ENCODE measurements at places on chromosomes 5 and 9.

DNA sequence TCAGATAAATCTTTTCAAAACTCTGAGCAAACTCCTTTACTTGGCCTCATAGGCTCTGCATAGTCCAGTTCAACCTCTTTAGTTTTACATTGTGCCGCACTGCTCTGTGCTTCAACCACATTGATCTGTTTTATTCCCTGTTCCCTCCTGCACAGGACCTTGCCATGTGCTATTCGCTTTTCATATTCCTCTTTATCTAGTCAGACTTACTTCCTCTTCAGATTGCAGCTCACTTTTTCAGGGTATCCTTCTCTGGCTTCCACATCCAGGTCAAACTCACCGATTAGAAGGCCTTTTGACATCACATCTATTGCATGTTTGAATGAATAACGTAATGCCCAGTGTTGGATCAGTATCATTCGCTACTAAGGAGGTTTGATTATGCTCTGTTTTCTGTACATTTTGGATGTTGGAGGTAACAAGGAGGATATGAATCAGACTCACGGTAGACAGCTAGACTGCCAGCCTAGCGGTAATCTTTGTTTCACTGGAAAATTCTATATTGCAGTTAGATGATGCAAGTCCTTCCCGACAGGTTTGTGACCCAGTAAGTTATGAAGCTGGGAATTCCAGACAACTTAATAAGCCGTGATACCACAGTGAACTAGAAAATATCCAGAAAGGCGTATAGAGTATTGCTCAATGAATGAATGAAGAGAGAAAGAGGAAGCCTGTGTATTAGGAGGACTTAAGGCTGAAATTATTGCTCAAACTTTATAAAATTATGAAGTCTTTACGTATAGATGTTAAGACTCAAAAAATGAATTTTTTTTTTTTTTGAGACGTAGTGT lies 65.7 kb downstream of the IQGAP2 start:
- no peak for DNase-seq

- no peak for DNase-seq
Observed at GRCh38 chr5:158751961-158752655, 347.6 kb downstream of the EBF1 start.

DNA sequence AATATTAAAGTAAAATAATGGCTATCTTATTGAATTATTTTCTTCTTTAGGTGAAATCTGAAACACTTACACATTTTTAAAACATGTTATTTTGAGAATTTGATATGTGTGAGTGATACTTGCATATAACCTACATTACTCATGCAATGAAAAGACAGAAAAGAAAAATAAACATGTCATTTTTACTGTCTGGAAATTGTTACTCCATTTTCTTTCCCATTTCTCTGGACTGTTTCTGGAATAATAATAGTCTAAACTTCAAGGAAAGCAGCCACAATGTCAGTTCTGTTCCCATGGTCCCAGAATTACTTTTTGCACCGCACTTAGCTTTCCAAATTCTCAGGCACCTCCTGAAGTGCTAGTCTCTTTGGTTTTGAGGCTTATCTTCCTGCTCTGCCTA lies 145.5 kb downstream of the PRR16 start:
- DNase-seq = no peak

DNA sequence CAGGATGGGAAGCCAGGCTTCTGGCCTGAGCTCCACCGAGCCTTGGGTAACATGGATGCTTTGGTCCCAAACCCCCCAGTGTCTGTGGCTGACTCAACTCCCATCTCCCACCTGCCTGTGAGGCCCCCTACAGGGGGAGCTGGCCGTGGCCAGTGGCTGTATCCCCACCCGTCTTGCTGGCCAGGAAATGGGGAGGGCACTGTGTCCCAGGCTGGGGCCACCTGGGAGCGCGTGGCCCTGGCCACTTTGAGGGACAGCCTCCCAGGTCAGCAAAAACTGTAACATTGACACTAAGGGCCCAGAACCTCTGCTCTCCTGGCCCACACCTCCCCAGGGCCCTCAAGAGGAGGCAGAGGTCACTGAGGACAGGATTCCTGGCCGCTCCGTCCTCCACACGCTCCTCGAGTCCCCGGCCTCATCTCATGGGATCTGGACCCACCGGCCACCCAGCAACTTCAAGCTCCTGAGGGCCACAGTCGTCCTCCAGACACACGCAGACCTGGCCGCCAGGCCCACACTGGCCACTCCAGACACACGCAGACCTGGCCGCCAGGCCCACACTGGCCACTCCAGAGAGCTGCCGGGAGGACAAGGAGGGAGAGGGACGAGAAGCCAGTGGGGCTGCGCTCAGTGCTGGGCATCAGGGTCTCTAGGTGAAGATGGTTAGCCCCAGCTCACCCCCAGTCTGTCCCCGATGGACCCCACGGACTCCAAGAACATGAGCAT lies 44.2 kb downstream of the DBH start:
- no peak for DNase-seq

- no peak for DNase-seq
Observed at GRCh38 chr5:93578813-93579691, 2.0 kb downstream of the NR2F1-AS1 start.

DNA sequence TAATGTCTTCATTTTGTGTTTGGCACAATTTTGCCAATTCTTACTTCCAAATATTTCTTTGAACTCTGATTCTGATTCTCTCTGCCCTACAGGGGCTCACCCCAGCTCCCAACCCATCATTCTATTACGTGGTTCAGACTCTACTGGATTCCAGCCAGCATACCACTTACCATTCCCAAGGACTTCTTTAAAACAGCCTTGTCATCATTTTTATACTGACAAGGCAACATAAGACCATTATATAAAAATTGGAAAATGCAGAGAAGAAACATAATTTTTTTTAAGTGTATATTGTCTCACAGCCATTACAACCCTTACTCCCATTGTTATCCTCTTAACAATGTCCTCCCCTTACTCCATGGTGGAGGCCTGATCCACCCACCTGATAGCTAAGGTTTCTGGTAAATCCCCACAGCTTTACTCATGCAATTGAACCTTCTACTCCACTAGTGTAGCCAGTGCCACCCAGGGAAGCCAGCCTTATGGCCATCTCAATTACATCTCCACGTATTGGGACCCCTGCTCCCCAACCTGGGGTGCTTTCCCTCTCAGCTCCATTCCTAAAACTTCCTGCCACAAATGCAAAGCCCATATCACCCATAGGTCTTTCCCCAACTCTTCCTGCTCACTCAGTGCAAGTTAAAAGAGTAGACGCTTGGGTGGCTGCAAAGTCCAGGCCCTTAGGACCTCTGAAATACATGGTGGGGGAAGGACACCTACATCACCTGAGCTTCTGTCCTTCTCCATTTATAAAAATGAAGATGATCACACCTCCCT lies 19.1 kb downstream of the UGT3A2 start:
- DNase-seq = no peak

- DNase-seq = peak; percentile 20
Observed at GRCh38 chr5:73615085-73615484, 10.9 kb upstream of the ARHGEF28 start.

All from transverse colon (tissue), 4 donors.